ENCODE measurements at places on chromosomes 7 and 10. TPM values are rescaled to one million over a fixed set of nuclear protein-coding genes. Genes with fewer than 3 reads are reported as not detected.

DNA sequence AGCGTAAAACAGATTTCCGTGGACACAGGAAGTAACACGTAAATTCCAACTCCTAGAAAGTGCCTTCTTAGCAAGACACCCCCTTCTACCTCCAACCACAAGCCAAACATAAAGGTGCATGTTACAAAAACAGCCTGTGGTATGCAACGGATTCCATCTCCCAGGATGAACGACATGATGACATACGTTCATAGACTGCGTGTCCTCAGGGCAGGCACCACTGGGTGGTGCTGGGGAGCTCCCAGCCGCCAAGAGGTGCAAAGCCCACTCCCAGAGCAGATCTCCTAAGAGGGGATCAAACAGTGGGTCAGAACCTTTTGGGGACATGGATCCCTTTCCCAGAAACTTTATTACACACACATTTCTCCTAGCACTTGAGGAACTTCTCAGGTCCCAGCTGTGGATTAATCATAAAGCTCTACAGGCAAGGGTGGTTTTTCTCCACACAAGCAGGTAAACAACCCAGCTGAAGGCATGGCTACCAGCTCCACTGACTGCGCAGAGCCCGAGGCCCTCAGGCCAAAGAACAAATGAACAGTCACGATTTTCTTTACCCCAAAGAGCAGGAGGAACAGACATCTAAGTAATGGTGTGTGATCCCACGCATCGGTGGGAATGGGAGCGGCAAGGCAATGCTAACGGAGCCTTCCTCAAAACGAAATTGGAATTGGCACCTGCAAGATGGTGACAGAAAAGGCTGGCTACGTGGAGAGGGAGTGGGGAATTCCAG, 13.8 kb downstream of the PSAP start:
- peak; percentile 32 for DNase-seq

- DNase-seq = no peak
These were observed 966.1 kb upstream of the SORCS1 start for GRCh38 chr10:108130575-108130974.

- peak; percentile 93 for DNase-seq
These were observed 27.7 kb upstream of the VAX1 start for GRCh38 chr10:117165538-117166417.

Gene TAS2R5
- total RNA-seq = 1.9 TPM

Measured in endothelial cell (in vitro differentiated cells).